ENCODE measurements at places on chromosomes 5 and 9.

GRCh38 chr9:109640580-109641371 lies 139.2 kb upstream of the PALM2AKAP2 start:
- ATAC-seq: no peak

DNA sequence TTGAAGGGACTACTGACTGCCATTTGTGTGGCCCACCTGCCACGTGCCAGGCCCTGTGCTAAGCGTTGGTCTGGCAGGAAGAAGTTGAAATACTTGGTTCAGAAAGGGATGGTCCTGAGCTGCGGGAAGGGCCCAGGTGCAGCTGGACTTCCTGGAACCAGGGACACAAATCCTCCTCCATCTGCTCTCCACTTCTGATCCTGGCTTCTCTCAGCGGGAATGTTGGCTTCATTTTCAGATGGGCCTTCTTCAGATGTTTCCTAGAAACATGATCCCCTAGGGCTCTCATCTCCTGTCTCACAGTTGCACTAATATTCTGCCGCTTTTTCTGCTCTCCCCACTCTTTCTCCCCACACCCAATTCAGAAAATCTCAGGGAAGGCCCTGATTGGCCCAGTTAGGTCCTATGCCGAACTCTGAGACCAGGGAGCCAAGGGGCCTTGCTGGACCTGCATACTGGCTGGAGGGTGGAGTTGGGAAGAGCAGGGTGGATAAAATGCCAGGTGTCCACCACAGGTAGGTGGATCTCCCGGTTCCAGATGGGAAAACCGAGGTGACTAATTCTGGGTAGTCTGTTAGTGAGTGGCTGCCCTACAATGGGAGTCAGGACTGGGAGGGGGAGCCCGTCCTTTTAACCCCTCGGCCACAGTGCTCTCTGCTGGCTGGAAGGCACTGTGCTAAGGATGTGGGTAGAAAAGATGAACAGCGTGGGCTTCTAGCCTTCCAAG lies 19.4 kb downstream of the PSAT1 start:
- no peak for ATAC-seq

DNA sequence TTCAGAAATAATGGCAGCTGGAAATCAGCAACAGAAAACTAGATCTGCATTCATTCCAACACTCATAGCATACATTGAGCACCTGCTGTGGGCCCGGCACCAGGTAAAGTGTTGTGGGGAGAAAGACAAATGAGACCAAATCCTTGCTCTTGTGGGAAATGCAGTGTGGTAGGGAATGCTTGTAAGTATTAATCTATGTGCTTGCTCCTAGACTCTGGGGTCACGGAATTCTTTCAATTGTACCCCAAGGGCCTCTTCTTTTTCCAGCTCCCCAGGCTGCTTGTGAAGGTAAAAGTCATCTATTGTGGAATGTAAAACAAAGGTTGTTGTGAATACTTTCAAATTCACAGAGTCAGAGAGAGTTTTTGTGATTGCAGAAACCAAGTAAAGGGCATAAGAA lies 501.9 kb downstream of the CDK5RAP2 start:
- no peak for ATAC-seq

GRCh38 chr9:36935768-36936497 lies 98.1 kb downstream of the PAX5 start:
- ATAC-seq: peak; percentile 63

DNA sequence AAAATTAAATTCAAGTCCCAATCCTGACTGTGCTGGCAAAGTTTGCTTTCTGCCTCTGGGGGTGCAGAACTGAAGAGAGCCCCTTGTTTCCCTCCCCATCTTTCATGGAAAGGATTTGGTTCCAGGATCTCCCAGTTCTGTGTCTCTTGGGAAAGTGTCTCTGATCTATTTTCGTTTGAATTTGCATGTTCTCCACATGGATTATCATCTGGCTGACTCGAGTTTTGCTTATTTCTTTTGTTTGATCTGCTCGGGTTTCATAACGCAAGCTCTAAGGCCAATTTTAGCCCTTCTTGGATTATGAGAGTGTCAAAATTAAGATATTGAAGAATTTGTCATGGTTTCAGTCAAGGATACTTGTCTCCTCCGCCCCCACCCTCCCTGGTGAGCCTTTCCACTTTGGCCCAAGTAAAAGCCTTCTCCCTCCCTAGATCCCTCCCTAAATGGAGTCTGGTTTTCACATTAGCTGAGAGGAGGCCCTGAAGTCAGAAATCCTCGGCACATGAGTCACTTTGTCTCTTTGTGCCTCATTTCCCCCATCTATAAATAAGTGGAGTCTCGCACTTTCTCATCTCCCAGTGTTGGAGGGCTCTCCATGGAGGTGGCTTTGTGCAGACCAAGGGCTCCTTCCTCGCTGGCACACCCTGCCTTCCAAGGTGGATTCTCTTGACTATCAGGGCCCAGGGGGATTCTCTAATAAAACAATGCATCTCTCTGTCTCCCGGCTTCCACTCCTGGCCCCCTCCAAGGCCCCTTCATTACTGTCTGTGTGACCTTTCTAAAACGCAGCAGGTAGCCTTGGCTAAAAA lies 17.3 kb downstream of the ADRB2 start:
- no peak for ATAC-seq

DNA sequence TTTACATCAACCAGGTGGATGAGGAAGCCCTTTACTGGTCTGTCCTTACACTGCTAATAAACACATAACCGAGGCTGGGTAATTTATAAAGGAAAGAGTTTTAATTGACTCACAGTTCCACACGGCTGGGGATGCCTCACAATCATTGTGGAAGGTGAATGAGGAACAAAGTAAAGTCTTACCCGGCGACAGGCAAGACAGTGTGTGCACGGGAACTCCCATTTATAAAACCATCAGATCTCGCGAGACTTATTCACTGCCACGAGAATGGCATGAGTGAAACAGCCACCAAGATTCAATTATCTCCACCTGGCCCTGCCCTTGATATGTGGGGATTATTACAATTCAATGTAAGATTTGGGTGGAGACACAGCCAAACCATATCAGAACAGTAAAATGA lies 67.3 kb upstream of the GRAMD2B start:
- no peak for ATAC-seq

All from activated T-helper 17 cell treated with anti-CD3 and anti-CD28 coated beads, Interleukin-2, amount 50 U/mL, for 72 hours (primary cell).